Psoas muscle (tissue), 8 donors: ENCODE measurements at places on chromosomes 7 and 10. TPM values are rescaled to one million over a fixed set of nuclear protein-coding genes. Genes with fewer than 3 reads are reported as not detected.

CTTNBP2 gene
- 1.8 TPM for total RNA-seq

PI4K2A gene
- total RNA-seq = 11.9 TPM

WNT2 gene
- total RNA-seq = not detected

CABCOCO1 gene
- total RNA-seq = not detected

CALHM3 gene
- not detected for total RNA-seq

AKR1C2 gene
- total RNA-seq = 77.9 TPM

AKR1C3 gene
- 20.6 TPM for total RNA-seq

ZMIZ1 gene
- 36.6 TPM for total RNA-seq

C10orf67 gene
- total RNA-seq = 0.30 TPM

ZNF239 gene
- 5.3 TPM for total RNA-seq
